ENCODE measurements at places on chromosomes 3 and 15.

- DNase-seq = no peak
Measured at GRCh38 chr15:76753131-76753530, 152.0 kb downstream of the SCAPER start.

DNA sequence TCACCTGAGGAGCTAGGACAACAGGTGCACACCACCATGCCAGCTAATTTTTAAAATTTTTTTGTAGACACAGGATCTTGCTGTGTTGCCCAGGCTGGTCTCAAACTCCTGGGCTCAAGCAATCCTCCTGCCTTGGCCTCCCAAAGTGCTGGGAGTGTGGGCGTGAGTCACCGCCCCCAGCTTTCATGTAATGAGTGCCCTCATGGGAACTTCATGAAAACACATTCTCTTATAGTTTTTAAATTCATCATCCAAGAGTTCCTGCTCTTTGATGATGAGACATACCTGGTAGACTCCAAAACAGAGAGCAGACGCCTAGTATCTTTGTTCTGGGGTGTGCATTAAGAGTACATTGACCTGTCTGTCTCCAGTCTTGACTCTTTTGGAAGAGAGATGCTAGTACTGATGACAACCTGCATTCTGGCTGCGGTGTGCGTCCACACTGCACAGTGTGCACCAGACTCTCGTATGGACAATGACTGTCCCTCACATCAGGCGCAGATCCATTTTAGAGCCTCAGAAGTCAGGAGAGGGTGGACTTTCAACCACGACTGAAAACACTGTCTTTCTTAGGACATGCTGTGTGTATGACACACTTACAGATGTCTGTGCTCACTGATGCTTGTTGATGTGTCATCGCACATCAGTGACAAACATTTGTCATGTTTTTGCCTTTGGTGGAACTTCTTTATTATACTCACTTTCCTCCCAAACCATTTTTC lies 2.0 kb downstream of the NRROS start:
- DNase-seq = no peak

DNA sequence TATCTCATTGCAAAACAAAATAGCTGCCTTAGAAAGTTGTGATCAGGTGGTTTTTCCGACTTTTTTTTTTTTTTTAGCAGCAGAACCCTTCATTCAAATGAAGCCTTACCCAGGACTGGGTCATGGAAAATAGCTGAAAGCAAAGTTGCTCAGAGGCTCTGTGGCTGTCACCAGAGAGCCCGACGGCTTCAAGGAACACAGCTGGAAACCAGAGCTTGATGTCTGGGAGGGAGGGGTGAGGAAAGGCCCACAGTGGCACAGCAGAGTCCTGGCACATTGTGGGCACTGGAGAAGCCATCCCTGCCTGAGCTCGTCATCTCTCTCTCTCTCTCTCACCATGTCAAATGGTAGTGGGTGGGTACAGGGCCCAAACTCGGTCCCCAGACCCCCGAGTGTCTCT lies 77.5 kb downstream of the RPN1 start:
- DNase-seq = no peak

DNA sequence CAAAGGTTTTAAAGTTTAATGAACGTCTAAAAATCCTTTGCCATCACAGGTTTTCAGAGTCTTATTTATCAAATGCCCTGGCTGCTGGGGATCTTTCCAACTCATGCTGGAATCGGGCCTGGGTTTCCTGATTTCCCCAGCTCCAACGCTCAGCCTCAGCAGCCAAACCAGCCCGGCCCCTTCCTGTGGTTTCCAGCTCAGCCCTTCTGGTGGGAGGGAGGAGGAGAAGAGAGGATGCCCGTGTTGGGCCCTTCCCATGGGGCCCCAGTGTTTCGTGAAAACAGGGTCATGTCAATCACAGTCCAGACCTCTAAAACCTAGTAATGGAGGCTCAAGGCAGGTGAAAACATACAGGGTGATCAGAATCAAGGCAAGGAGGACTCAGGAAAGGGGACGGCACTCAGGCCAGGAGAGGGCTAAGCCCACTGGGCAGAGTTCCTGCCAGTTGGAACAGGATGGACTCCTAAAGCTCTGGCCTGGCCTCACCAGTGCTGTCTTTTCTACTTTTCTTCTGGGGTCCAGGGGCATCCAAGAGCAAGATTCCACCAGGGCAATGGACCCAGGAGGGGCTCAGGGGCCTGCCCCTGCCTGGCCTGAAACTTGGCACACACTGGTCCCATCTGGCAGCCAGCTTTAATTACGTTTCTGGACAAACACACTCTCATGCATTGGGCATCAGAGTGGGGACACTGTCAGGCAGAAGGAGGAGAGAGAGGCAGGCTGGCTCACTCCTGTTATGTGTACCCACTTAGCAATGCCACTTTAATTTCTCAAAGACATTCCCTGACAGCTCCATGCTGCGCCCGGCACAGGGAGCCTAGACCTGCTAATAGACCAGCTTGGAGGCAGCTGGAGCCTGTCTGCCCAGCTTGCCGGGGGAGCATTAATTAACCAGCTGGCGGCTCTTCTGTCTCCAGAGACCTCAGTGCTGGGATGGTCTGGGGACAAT lies 194.6 kb downstream of the FAM43A start:
- DNase-seq = peak; percentile 49

- DNase-seq = peak; percentile 93
Measured at GRCh38 chr15:60397772-60398445, at the start of gene ANXA2. Gene ANXA2 (minus strand): TSS chr15:60397986. CDS start chr15:60386075, 11,911 bp downstream.

GRCh38 chr3:14117468-14118399 lies 6.9 kb downstream of the CHCHD4 start:
- DNase-seq = no peak

DNA sequence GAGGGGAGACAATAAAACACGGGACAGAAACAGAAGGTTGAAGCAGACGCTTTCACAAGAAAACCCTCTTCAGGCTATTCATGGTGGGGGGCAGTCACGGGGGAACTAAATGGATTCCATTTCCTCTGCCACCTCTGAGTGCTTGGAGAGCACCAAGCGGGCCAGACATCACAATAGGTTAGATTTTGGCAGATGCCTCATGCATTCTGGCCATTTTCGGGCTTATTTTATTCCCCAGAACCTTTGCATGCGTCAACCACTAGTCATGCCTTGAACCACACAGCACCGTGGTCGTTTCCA lies 82.2 kb downstream of the RORA start:
- DNase-seq = no peak

DNA sequence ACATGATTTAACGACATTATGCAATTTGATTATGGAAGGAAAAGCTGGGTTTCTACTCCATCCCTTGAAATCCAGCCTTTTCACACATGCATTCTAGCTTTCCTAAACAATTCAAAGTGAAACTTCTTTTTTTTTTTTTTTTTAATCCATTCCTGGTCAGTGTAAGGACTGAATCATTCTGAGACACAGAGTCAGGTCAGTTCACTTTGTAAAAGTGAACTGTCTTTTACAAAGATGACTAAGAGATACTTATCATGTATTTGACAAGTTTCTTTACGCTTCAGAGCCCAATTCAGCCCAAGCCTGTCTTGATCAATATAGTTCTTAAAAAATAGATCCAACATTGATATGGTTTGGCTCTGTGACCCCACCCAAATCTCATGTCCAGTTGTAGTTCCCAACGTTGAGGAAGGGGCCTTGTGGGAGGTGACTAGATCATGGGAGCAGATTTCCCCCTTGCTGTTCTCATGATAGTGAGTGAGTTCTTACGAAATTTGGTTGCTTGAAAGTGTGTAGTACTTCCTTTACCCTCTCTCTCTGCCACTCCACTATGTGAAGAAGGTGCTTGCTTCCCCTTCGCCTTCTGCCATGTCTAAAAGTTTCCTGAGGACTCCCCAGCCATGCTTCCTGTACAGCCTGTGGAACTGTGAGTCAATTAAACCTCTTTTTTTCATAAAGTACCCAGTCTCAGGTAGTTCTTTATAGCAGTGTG lies 345.6 kb upstream of the THBS1 start:
- DNase-seq = peak; percentile 86

- DNase-seq = no peak
Measured at GRCh38 chr3:1183320-1184048, 90.7 kb downstream of the CNTN6 start.

DNA sequence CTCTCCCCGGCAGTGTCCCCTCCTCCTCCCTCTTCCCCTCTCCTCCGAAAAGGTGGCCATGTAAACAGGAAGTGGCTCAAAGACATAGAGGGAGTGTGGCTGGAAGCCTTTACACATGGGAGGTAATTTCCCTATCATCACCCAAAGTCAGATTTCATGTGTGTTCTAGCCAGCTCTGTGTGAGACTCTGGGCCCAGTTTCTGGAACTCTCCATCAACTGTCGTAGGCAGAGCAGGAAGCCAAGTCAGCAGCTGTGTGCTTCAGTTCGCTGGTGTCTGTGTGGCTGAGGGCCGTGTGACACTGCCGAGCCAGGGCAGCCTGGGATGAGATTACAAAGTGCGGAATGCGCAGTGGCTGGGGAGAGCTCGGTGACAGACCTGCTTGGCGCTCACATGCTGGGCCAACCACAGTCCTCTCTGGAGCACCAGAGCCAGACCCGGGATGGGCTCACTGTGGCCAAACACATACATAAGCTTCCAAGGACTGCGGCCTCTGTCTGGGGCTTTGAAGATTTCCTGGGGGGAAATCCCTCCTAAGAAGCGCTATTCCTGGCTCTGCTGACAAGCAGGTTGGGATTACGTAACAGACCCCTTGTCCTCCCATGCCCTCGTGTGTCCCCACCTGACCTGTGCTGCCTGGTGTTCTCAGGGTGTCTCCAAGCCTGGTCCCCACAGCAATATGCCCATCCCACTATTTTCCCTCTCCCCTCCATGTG lies 50.7 kb downstream of the UMPS start:
- DNase-seq = peak; percentile 94

GRCh38 chr15:67838789-67839332 lies 984 bp downstream of the RNU6-1 start:
- DNase-seq = peak; percentile 62

GRCh38 chr3:113268311-113268710 lies 57.0 kb downstream of the BOC start:
- no peak for DNase-seq

DNA sequence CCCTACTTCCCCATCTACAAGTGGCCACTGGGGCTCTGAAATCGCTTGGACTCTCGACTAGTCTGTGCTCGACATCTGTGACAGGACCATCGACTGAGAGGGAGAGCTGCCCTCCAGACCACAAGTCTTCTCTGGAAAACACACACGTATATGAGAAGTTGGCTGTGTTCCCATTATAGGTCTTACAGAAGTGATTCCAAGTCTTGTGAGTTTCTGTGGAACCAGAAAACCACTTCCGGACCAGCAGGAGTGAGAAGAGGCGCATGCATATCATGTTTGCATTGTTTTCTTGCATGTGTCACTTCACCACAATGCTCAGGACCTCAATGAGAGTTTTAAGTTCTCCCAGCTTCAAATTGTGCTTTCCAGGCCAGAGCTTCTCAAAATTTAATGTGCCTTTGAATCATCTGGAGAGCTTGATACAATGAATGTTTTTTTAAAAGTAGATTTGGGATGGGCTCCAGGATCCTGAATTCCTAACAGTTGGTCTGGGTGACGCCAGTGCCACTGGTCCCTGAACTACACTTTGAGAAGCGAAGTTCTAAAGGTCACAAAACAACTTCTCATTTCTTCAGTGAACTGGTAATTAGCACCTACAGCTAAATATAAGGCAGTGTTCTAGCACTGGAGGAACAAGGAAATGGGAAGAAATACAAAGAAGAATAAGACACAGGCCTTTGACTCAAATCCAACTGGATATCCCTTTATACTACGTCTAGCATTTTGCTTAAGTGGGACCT lies 15.7 kb downstream of the LIPC start:
- DNase-seq = peak; percentile 99

- no peak for DNase-seq
Measured at GRCh38 chr3:128518587-128519490, 25.8 kb upstream of the GATA2 start.

GRCh38 chr3:52299247-52299878 lies 11.7 kb downstream of the GLYCTK start:
- DNase-seq = no peak

DNA sequence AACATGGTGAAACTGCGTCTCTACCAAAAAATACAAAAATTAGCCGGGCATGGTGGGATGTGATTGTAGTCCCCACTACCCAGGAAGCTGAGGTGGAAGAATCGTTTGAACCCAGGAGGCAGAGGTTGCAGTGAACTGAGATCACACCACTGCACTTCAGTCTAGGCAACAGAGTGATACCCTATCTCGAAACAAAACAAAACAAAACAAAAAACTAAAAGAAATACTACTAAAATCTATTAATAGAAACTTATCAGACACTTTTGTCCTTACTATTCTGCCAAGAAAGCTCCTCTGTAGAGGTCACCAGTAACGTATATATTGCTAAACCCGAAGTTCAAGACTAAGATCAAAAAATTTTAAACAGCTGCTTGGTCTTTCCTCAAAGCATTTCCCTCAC lies 67.1 kb downstream of the SMARCC1 start:
- DNase-seq = no peak

GRCh38 chr3:123571973-123572365 lies 12.9 kb downstream of the HACD2 start:
- no peak for DNase-seq

DNA sequence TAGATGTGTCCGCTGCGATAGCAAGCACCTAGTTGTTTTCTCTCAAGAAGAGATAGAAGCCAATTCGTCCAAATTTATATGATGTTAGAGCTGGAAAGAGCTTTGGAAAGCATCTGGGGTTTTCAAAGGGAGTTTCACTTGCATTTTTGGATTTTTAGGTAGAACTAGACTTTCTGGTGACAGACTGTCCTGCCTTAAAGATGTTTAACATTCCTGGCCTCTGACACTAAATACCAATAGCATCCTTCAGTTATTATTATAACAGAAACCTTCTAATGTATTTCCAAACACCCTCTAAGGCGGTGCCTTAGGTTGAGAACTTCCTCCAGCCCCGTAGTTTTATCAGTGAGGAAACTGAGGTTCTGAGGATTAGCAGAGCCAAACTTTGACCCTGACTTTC lies 305.3 kb downstream of the SATB1 start:
- DNase-seq = no peak

GRCh38 chr15:100711516-100712021 lies 109.2 kb downstream of the ASB7 start:
- no peak for DNase-seq

GRCh38 chr3:191808073-191808472 lies 347.1 kb downstream of the PYDC2 start:
- no peak for DNase-seq

DNA sequence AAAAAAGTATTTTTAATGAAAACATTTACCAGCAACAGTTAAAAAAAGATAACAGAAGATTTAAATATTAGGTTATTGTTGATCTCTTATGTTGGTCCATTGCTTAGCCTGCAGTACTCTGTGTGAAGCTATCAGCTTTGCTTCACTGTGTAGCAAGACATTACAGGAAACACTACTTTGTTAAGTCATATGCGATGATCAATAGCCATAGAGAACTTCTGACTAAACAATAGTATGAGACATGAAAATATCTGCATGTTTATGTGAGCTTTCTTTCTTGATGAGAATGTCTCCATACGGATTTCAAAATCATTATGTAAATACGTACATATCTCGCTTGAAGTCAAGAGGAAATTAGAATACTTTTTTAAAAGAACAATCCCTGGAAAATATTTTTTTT lies 27.0 kb upstream of the CAPN3 start:
- DNase-seq = no peak

DNA sequence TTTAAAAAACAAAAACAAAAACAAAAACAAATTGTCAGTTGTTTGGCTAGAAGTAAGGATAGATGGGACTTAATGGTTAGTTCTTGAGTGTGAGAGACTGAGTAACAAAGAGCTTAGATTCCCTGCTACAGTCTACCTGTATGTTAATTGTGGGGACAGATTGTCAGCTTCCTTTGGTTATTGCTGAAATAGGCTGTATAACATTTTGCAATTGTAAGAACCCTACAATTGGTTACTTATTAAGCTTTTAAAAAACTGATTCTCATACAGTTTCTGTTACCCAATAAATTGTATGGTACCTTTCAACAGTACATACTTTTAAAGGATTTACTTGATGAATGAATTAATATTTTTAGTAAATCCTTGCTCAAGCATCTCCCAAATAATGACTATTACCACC lies 35.3 kb downstream of the CLASP2 start:
- DNase-seq = no peak

Data from RPMI7951 (cell line).